ENCODE measurements at places on chromosomes 4 and X.

DNA sequence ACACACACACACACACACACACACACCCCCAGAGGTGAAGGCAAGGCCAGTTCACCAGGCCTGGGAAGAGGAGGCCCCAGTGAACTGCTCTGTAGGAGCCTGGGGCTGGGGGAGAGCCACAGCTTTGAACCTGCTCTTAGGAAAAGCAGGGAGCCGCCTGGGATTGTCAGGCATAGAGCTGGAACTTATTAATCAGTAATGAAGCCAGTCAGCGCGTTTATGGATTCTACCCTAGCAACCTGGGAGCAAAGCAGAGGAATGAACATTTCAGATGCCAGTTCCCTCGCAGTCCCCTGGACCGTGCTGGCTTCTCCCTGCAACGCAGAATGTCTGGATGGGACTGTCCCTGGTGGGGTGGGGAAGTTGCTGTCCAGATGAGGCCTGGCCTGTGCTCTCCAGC, 45.3 kb upstream of the DDX3X start:
- DNase-seq, result no peak

DNA sequence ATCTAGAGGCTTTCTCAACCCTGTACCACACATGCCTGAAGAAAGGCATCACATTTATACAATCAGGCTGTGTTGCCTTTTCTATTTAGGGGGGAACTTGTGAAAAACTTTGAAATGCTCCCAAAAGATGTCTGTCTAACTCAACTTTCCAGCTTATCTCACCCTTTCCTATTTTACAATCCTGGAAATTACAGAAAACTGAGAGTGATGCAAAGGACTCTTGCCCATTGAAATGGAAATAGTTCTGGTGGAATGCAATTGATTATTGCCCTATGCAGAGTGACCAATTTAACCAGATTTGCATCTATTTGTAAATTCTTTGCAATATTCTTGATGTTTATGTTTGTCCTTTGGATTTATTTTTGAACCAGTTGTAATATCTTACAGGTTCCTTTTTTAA, 77.3 kb downstream of the GALNT7 start:
- DNase-seq, result no peak

DNA sequence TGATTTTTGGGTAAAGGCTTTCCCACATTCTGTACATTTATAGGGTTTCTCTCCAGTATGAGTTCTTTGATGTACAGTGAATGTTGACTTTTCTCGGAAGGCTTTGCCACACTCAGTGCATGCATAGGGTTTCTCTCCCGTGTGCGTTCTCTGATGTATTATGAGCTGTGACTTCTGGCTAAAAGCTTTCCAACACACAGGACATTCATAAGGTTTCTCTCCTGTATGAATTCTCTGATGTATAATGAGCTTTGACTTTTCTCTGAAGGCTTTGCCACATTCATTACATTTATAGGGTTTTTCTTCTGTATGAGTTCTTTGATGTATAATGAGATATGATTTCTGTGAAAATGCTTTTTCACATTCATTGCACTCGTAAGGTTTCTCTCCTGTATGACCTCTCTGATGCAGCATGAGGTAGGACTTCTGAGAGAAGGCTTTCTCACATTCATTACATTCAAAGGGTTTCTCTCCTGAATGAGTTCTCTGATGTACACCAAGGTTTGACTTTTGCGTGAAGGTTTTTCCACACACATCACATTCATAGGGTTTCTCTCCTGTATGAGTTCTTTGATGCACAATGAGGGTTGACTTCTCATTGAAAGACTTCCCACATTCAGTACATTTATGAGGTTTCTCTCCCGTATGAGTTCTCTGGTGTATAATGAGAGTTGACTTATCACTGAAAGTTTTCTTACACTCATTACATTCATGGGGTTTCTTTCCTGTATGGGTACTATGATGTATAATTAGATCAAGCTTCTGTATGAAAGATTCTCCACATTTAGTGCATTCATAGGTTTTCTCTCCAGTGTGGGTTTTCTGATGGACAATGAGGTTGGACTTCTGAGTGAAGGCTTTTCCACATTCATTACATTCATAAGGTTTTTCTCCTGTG, 27.3 kb downstream of the ZNF182 start:
- no peak for DNase-seq

- DNase-seq, result no peak
Observed at GRCh38 chr4:126414741-126415140, 1100.0 kb downstream of the FAT4 start.

DNA sequence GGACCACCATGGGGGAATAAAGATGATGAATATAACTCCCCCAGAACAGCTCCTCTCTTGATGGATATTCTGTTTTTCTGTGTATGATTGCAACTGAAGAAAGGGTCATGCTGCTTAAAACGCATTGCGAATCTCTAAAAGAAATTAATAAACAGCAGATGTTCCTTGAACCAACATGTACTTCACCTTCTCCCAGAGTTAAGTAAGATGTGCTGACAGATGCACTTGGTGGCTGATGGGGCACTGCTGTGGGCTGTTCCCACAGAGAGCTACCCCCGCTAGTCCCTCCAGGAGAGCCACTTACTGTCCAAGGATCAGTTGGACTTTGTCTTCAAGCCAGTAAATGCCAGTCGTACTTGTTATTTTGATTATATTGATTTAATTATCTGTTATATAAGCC, 26.3 kb upstream of the C4orf54 start:
- DNase-seq, result no peak

DNA sequence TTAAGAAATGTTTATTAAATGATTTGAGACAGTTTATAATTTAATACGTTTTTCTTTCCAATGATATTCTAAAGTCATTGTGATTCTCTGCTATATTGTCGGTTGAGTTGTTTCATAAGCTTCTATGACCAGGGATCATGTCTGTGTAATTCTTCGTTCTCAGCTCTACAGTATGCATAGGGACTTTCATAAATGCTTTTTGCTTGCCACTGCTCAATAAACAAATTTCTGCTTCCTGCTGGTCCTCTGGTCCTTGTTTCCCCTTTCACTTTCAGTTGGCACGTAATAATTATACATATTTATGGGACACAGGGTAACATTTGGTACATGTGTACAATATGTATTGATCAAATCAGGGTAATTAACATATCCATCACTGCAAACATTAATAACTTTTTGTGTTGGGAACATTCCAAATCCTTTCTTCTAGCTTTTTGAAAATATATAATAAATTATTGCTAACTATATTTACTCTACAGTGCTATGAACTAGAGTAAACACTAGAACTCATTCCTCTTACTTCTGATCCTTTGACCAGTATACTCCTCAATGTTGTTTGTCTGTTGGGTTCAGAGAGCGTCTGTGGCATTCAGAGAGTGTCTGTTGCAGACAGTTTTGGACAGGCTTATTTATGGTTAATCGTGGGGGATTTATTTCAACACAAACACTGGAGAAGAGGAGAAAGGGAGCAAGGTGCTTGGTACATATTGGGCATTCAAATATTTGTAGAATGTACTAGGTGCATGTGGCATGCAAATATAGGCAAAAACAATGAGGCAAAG, 68.3 kb upstream of the SPANXB1 start:
- no peak for DNase-seq

DNA sequence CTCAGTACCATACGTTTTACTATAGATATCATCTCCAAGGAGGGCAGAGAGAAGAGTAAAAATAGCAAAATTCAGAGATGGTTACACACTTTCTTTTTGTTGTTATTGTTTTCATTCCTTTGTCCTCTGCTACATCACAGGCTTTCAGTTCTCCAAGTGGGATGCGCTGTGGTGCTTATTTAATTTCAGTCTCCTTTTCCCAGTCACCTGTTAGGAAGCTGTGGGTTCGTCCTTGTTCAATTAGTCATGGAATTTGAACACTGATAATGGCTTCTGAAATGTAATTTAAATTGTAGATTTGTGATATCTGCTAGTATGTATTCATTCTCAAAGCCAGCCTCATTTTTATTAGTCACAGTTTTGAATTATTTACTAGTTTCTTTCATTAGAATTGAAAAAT, 38.8 kb upstream of the DHRSX start:
- no peak for DNase-seq

GRCh38 chr4:73450398-73451004, 14.5 kb downstream of the AFP start:
- peak; percentile 88 for DNase-seq

DNA sequence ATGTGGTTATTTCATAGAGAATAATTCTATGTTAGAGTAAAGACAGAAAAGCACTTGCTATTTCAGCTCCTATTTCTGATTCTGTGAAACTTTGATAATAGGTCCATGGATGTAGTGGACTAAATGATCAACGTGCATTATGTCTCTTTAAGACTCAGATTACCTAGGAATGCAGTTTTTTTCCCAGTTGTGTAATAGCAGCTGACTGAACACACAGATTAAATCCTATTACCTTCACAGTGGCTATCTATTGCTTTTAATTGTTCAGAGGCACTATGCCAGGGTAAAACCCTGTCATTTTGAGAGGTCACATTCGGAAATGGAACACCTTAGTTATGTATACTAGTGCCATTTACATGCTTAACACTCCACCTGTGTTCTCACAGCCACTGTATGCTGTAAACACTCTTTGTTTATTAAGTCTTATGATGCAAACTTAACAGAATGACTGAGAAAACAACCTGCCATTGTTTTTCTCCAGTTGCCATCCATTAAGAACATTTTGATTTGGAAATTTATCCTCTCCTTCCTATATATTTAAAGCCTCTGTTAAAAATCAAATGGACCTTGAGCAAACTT, 70.5 kb downstream of the HPGD start:
- DNase-seq, result no peak

DNA sequence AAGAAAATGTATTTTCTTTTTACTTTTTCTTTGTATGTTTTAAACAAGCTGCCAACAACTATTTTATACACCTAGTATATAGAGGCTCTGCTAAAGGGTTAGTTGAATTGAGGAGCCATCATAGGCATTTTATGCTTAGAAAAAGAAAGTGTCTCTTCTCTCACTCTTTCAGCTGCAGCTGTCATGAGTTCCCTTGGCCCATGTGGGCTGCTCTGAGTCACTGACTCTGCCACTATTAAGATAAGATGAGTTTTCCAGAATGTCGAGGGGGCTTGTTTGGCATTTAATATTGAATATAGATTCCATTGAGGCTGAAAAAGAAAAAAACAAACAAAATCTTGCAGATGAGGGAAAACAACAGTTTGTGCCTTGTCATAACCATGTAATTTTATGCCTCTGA, 126.0 kb upstream of the PAQR3 start:
- no peak for DNase-seq

GRCh38 chrX:103864886-103865534, 33.0 kb upstream of the RAB9B start:
- no peak for DNase-seq

- no peak for DNase-seq
Observed at GRCh38 chrX:116277351-116278225, 107.0 kb downstream of the AGTR2 start.

DNA sequence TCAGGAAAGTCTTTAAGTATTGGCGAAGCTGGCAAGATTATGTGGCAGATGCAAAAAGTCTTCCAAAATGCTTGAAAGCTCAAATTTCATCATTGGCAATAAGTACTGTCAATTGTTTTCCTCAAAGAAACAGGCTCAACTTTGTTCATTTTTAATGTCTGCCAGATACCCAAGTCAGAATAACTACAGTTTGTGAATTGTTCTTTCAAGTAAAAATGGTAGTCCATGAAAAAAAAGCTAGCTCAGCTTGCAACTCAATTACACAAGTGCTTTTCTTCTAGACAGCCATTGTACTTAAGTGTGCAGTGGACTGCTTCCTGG, 70.5 kb downstream of the AFF1 start:
- DNase-seq, result no peak

GRCh38 chrX:26649534-26649933, 433.6 kb downstream of the MAGEB5 start:
- DNase-seq, result no peak

GRCh38 chrX:22220941-22221340, 51.8 kb upstream of the CBLL2 start:
- no peak for DNase-seq

- DNase-seq, result peak; percentile 22
Observed at GRCh38 chrX:21972046-21972445, 31.5 kb downstream of the SMS start.

DNA sequence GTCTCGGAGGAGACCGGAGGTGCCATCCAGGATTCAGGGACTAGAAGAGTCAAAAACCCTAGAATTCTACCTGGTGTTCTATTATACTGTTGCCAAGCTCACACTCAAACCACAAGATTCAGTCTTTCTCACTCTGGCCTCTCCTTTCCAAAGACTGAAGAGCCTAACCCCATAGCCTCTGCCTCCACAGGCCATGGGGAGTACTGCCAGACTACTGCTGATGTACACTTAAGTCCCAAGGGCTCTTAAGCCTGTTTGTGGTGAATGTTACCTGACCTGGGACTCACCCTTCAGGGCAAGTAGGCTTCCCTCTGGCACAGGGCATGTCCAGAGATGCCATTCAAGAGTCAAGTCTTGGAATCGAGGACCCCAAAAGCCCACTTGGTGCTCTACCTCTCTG, 58.9 kb upstream of the IRS4 start:
- DNase-seq, result no peak

DNA sequence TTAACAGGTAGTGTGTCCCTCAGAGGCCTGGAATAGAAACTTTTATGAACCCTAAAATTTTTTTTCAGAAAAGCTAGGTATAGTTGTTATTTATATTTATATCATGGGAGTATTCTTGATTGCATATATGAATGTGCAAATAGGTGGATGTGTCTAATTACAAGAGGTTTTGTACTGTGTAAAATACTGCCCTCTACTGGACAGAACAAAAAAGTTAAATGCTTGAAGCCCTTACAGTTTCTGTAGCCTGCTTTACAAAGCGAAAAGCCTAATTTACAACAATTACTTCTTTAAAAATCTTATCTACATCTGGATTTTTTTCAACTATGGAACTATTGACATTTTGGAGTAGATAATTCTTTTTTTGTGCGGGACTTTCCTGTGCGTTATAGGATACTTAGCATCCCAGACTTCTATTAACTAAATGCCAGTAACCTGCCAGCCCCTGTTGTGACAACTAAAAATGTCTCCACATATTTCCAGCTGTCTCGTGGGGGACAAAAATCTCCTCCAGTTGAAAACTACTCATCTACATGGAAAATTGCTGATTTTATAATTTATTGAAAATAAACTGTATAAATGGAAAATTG, 35.1 kb downstream of the ENPEP start:
- peak; percentile 58 for DNase-seq

GRCh38 chr4:180788729-180789128, 1454.5 kb upstream of the TENM3 start:
- no peak for DNase-seq

DNA sequence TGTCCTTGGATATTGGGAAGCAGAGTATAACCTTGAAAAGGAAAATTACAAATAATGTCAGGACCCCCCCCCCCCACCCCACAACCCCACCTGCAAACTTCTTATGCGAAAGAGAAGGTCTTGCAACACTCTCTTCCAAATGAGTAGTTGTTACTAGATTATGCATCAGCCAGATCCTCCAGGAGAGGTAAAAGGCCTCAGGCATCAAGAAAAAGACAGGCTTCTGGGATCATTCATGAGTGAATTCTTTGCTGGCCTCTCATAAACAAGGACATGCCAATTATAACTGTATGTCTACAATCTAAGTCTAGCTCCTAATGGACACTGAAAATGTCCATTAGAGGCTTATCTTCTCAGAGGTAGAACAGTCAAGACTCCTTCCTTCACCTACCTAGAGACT, 1443.3 kb downstream of the RAPGEF2 start:
- no peak for DNase-seq

Measured in kidney glomerular epithelial cell (primary cell).